ENCODE measurements at places on chromosomes 13 and 19.

GRCh38 chr19:651114-651818 lies 11.6 kb downstream of the FGF22 start:
- no peak for DNase-seq

GRCh38 chr13:95221971-95222732 lies 79.1 kb downstream of the ABCC4 start:
- DNase-seq = no peak

GRCh38 chr19:45960595-45961235 lies 12.9 kb downstream of the NOVA2 start:
- no peak for DNase-seq

- DNase-seq = no peak
Observed at GRCh38 chr19:54178581-54179261, 5.8 kb upstream of the TMC4 start.

DNA sequence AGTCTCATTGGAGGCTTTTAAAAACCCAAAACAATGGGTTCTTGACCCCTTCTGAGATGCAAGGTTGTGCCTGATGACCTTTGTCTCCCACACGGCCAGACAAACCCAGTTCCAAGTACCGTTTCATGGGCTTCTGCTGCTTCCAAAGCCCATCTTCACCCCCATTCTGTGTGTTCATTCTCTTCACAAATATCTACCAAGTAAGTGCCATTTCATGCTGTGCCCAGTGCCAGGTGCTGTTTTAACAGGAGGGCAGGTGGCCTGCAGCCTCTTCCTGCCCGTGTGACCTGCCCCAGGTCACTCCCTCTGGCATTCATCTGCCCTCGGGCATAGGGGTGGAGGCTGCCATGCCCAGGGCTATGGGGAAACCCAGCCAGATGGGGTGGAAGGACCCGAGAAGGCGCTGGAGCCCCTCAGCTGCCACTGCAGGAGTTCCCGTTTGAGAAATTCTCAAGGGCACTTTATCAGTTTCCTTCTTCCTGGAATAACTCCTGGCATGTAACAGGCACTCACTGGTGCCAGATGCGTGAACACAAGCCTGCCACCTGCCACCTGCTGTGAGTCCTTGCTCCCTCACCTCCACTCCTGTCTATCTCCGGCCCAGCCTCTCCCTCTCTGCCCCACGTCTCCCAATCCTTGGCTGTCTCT lies 12.5 kb downstream of the CAPN12 start:
- no peak for DNase-seq

DNA sequence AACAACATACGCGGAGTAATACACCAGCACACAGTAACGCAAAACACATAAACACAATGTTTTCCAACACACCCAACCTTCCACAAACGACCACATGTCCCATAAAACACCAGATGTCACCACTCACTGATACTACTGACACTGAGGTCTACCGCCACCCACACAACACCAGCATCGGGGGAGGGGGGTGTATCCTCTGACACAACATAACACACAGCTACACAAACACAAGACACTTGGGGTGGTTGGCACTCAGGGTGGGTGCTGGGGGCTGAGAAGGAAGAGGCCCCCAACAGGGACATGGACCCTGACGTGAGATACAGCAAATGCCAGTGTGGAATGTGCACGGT lies 1.5 kb upstream of the KCNN4 start:
- DNase-seq = no peak

- no peak for DNase-seq
Observed at GRCh38 chr19:13881692-13882418, 4.9 kb downstream of the NANOS3 start.

DNA sequence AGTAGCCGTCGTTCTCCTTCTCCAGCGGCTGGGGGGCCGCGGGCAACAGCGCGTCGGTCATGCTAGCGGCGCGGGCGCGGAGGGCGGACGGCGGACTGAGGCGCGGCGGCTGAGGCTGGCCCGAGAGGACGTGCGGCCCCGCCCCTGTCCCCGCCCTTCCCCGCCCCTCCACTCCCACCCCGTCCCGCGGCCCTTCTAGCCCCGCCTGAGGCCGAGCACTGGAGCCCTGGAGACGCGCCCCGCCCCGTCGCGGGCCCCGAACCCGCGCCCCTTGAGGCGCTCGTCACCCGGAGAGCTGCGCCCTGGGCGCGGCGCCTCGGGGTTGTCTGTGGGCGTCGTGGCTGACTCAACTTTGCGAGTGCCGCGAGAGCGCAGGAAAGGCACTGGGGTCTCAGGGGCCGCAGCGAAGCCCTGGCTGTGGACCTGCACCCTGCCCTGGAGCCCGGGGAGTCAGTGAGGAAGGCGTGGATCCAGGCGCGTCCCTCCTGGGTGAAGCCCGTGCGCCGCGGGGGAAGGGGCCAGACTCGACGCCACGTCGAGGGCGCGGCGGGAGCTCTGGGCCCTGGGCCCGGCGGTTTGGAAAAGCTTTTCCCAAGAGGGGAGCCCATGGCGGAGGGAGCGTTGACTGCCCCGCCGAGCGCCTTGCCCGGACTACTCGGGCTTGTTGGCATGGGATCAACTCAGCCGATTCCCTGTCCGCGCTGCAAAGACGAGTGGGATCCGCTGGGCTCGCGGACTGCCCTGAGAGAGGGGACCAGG lies at the start of gene RHPN2:
Gene RHPN2 (minus strand): TSS at position 97 of the 759 bp plus-strand sequence. CDS start 36 bp downstream, at position 61.
- DNase-seq = peak; percentile 29

- no peak for DNase-seq
Observed at GRCh38 chr13:36959456-36960116, 39.5 kb upstream of the SMAD9 start.

GRCh38 chr19:45451131-45451849 lies 16.5 kb upstream of the FOSB start:
- no peak for DNase-seq
